ENCODE measurements at places on chromosomes 16 and 17.

GRCh38 chr17:16933317-16934132, 38.4 kb downstream of the TNFRSF13B start:
- DNase-seq, result no peak

DNA sequence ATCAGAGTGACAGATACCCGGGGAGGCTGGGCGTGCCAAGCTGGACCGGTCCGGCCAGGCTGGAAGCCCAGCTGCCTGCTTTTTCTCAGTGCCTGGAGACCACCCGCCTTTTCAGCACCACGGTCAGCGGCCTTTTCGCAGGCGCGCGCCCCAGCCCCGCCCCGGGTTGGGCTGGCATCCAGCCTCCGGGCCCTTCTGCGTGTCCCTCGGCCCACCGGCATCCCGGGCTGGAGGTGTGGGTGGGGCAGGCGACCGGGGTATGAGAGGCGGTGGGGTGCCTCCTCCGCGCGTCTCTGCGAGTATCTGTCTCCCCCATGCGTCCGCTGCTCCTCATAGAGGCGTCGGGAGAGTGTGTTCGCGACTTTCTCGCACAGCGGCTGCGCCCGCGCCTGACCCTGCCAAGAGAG, 102.5 kb downstream of the MRM1 start:
- DNase-seq, result peak; percentile 40

GRCh38 chr16:76278086-76278485, 885 bp downstream of the CNTNAP4 start:
- DNase-seq, result no peak

- no peak for DNase-seq
Measured at GRCh38 chr16:69260019-69260418, 51.1 kb upstream of the VPS4A start.

GRCh38 chr16:63292036-63292435, 1255.8 kb upstream of the CDH8 start:
- no peak for DNase-seq

Data from HuH-7.5 (cell line).